ENCODE measurements at places on chromosomes 11 and 22.

GRCh38 chr22:44030702-44031082 lies 6.6 kb downstream of the PARVB start:
- no peak for DNase-seq

- no peak for DNase-seq
Observed at GRCh38 chr22:23301591-23301990, 121.3 kb downstream of the BCR start.

DNA sequence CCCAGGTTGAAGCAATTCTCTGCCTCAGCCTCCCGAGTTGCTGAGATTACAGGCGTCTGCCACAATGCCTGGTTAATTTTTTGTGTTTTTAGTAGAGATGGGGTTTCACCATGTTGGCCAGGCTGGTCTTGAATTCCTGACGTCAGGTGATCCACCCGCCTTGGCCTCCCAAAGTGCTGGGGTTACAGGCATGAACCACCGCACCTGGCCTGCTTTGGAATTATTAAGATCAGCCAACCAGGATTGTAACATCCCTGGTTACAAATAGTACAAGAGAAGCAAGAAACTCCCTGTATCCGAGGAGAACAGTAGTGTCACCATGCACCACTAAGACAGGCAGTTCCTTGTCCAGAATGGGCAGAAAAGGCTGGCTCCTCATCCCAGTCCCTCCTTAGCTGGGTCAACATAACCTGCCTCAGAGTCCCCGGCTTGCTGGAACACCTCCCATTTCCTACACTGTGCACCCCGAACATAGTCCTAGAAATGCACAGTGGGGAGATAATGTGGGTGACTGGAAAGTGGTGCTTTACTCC lies 77.2 kb upstream of the INCENP start:
- DNase-seq, result no peak

DNA sequence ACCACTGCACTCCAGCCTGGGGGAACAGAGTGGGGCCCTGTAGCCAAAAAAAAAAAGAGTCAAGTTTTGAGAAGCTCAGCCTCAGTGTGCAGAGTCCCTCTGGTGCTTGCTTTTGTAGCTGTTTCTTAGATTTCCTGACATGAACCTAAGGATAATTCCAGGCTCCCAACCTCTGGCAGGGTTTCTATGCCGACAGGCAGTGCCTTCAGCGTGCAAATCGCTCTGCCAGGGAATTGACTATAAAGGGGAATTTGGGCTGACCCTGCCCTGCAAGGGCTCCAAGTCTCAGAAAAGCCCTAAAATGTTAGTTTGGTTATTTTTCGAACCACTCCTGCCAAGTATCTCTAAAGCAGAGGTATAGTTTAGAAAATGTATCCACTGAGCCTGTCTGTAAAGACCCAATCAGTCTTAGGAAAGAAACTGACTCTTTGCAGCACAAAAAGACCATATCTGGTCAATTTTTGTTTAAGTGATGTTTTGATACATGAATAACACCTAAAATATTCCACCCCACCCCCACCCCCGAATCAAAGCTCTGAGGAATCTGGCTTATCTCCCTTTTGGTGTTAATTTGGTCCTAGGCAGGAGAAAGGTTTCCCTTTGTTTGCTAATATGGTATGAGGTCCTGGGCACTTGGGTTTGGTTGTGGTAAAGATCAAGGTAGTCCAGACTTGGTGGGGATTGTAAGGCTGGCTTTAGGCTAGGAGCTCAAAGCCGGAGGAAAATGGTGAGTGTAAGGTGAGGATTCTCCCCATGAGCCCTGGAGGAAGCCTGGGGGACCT lies 49.7 kb downstream of the ANO1 start:
- DNase-seq, result no peak

DNA sequence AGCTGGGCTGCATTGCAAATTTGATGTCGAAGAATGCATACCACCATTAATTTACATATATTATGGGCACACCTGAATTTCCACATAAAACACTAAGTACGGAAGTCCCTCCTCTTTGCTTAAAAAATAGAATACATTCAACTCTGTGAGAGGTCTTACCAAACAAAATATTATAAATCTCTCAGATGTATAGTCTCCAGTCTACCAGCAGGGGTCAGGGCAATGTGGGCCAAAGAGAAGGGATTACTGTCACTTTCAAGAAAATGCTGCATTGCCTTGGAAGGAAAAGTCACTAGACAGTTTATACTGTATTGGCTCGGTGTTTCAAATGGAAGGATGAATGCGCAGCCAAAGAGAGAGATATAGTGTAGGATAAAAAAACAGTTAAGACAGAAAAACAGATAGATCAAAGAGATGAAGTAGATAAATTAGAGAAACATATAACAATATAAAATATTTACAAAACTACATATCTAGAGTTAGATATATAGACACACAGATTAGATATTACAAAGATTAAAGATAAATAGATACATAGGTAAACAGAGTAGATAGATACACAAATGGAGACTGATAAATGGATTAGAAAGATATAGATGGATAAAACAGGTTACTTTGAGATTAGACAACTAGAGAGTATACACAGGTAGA lies 20.9 kb downstream of the SERGEF start:
- DNase-seq, result no peak

DNA sequence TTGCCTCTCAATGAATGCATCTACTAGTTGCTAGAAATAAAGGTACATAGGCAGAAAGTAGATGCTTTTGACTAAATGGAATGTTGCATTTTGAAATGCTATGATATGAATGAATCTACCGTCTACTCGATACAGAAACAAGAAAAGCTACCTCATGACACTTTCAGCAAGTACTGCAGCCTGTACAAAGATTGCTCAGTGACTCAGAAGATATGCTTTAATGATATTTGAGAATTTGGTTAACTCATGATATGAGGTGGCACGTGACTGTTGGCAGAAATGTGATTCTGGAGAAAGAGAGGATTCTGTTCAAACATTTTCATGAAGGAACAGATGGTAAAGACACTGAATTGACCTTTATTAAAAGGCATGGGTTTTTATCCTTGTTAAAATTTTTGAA lies 76.0 kb downstream of the HSD17B12 start:
- no peak for DNase-seq

DNA sequence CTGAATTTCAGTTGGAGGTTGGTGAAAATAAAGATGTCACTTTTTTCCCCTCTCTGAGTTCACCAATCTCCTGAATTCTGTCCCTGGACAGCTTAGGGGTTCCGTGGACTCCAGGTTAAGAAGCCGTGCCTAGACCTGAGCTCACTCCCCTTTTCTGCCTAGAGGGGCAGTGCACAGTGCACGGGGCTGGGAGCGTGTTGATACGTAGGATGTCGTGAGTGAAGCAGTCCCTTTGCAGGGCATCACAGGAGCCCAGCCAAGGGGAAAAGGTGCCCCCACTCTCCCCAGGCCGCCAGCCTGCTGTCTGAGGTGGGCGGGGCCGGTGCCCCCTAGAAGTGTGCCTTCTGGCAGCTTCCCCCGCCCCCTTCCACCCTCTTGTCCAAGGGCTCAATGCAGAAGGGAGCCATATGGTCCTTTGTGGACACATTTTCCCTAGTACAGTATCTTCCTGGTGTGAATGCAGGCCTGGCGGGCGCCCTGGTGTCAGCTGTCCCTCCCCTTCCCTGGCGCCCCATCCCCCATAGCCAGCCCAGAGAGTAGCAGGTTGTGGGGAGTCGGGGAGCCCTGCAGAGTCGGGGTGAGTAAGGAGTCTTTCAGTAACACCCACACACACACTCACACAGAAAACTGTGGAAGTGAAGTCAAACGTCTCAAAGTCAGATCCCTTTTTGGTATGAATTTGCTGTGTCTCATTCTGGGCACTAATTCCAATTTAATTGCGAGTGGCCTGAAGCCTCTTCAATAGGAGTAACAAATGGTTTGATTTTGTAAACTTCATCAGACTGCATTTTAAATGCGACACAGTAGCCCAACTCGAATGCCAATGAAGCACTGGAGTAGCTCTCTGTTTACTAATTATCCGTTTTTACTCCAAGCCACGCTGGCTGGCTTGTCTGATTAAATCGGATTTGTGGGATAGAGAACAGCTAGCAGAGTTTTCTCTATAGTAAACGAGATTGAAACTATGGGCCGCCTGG lies 67.5 kb upstream of the NNMT start:
- DNase-seq, result no peak

- DNase-seq, result no peak
Observed at GRCh38 chr22:33969045-33969444, 48.8 kb upstream of the LARGE1 start.

GRCh38 chr11:95081412-95081811 lies 8.2 kb upstream of the ENDOD1 start:
- no peak for DNase-seq

DNA sequence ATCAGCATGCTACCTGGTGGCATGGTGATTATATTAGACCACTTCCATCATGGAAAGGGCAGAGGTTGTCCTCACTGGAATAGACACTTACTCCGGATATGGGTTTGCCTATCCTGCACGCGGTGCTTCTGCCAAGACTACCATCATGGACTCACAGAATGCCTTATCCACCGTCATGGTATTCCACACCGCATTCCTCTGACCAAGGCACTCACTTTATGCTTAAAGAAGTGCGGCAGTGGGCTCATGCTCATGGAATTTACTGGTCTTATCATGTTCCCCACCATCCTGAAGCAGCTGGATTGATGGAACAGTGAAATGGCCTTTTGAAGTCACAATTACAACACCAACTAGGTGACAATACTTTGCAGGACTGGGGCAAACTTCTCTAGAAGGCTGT lies 109.2 kb upstream of the DRD2 start:
- no peak for DNase-seq

GRCh38 chr11:68905421-68906360 lies 2.0 kb downstream of the IGHMBP2 start:
- no peak for DNase-seq

GRCh38 chr11:25777343-25777742 lies 554.6 kb upstream of the ANO3 start:
- DNase-seq, result no peak

- DNase-seq, result no peak
Observed at GRCh38 chr11:65554057-65554818, 3.9 kb downstream of the LTBP3 start.

GRCh38 chr11:84384731-84385130 lies 1098.6 kb upstream of the CCDC90B start:
- no peak for DNase-seq

- DNase-seq, result no peak
Observed at GRCh38 chr22:36164621-36165020, 4.1 kb upstream of the APOL3 start.

- no peak for DNase-seq
Observed at GRCh38 chr11:127238321-127238720, 237.8 kb upstream of the KIRREL3 start.

GRCh38 chr11:57126766-57127400 lies 54.9 kb upstream of the LRRC55 start:
- DNase-seq, result no peak

- no peak for DNase-seq
Observed at GRCh38 chr22:27476729-27477128, 324.8 kb downstream of the MN1 start.

DNA sequence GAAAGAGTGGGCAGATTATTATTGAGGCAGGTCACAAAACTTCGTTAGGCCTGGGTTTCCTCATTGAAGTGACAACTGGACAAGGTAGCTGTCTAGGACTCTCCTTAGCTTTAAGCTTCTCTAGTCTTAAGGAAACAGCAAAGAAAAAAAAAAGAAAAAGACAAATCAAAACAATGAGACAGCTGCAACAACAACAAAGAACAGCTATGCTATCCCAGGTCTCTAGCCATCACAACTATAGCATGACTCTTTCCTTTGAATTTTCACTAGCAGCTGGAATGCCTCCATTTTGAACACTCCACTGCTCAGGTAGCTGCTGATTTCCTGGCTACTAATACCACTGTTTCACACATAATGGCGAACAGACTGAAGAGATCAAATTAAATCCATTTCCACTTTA lies 302.4 kb upstream of the SORL1-AS1 start:
- no peak for DNase-seq

- no peak for DNase-seq
Observed at GRCh38 chr11:33307984-33308383, 50.8 kb downstream of the HIPK3 start.

DNA sequence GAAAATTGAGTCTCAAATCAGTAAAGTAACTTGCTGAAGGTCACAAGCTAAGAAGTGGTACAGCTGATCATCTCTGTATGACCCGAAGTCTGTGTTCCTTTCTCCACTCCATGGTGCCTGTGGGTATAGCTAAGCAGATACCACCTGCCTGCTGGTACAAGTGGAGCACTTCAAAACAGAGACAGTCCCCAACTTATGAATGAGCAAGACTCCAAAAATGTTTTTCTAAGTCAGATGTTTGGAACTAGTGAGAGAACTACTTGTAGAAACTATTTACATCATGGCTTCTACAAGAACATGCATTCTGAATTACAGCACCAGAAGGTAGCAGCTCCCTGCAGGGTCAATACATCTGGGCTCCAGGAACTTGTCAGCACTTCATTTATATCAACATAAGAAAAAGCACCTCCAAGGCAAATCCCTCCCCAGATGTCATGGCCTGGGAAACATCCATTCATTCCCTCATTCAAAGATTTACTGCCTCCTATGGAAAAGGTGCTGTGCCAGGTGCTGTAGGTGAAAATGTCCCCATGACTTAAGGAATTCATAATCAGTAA lies 94.7 kb downstream of the SERGEF start:
- DNase-seq, result no peak

DNA sequence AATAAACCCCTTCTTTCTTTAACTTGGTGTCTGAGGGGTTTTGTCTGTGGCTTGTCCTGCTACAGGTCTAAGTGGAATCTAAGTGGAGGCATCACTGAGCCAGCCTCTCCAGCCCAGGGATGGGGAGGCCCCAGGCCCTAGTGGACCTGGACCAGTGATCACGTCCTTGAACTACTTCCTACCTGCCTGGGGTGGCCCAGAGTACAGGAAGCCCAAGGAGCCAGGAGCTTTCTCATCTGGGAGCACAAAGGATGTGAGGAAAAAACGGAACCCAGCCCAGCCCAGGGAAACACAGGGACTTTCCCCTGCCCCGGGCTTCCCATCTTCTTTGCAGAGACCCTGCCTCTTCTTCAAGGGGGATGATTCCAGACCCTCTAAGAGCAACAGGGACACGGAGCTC lies 3.5 kb upstream of the CD5 start:
- no peak for DNase-seq

GRCh38 chr11:23554002-23554401 lies 693.7 kb upstream of the CCDC179 start:
- no peak for DNase-seq

- no peak for DNase-seq
Observed at GRCh38 chr22:35688913-35689675, 28.6 kb upstream of the APOL5 start.

DNA sequence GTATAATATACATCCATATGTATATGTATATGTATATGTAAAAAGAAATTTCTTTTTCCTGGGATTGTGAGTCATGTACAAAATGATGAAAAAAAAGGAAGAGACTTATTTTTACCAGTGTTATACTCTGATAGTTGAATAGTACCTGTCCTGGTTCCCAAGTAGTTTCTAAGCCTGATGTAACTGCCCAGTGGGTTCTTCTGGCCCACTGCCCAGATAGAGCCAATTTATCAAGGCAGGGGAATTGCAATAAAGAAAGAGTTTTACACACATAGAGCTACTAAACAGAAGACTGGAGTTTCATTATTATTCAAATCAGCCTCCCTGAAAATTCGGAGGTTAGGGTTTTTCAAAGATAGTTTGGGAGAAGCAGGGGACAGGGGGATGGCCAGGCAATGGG lies 29.1 kb upstream of the NARS2 start:
- no peak for DNase-seq

- DNase-seq, result no peak
Observed at GRCh38 chr11:1949302-1949701, 2.2 kb downstream of the MRPL23 start.

GRCh38 chr11:63508009-63508408 lies 2.1 kb downstream of the LGALS12 start:
- DNase-seq, result no peak

Measured in stimulated activated CD8-positive, alpha-beta memory T cell treated with anti-CD3 and anti-CD28 coated beads, Interleukin-15, amount 100 ng/mL, for 24 hours (primary cell).